Stimulated activated naive CD4-positive, alpha-beta T cell treated with Interleukin-2 at 50 U/mL for 16 hours (primary cell): ENCODE measurements at places on chromosomes 1 and 21.

- no peak for DNase-seq
Measured at GRCh38 chr1:225519166-225519863, 91.5 kb upstream of the LBR start.

DNA sequence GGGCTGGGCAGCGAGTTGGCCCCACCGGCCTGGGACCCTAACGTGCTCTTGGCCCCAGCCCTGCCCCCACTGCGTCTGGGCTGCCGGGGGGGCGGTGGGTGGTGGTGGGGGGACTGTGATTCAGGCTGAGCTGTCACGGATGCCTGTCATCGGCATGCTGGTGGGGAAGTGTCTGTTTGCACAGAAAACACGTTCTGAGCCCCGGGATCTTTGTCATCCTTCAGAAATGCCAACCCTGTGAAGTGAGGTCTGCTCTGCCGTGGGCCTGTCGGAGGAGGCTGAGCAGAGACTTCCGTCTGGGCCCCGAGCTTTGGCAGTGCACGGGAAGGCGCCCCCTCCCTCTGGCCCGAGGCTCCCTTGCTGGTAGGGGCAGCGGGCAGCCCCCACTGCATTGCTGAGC is 24.3 kb upstream of the PLCH2 start:
- DNase-seq = no peak

- DNase-seq = no peak
Measured at GRCh38 chr1:211713231-211713630, 37.8 kb upstream of the NEK2 start.

DNA sequence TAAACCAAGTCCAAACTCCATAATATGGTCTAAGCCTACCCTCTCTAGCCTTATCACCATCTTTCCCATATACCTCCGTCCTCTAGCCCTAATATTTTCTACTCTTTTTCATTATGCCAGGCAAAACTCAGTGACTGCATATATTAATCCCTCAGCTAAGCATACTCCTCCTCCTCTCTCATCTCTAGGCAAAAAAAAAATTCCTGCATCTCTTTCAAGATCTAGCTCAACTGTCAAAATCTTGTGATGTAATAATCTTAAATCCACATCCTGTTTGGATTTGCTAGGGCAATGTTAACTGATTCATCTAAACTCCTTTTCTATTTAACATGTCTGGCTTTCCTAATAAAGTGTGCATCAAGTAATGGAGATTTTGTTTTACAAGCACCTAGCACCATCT is 20.4 kb downstream of the PRPF38A start:
- no peak for DNase-seq
